ENCODE measurements at places on chromosomes 3 and 15. TPM values are rescaled to one million over a fixed set of nuclear protein-coding genes. Genes with fewer than 3 reads are reported as not detected.

The PLA2G4E gene
- 8.8 TPM for total RNA-seq

The SAMMSON gene
- not detected for total RNA-seq

The CNTN4 gene
- 22.1 TPM for total RNA-seq

The SEMA3F gene
- total RNA-seq, result 78.1 TPM

The CAND2 gene
- total RNA-seq, result 12.5 TPM

The CMTM7 gene
- total RNA-seq, result 11.0 TPM

The ROPN1 gene
- total RNA-seq, result not detected

The GATM gene
- 50.1 TPM for total RNA-seq

The TRIP4 gene
- total RNA-seq, result 22.3 TPM

The MKRN3 gene
- total RNA-seq, result not detected

GRCh38 chr3:142844339-142844977 lies 44.4 kb downstream of the PCOLCE2 start:
- DNase-seq, result no peak

DNA sequence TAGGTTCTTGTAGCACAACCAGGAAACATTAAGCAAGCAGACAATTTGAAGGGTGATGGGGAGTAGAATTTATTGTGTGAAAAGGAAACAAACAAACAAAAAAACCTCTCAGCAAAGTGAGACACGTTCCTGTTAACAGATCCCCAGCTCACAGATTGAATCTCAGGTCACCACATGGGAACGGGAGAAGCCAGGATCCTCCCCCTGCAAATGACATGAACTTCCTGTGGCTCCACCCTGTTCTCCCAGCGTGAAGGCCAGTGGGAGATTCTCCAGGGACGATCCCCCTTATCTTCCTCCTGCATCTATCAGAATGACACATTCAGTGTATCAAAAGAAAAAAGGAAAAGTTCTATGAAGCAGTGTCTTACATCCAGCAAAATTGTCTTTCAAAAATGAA lies 1488.1 kb downstream of the OTOL1 start:
- no peak for DNase-seq

DNA sequence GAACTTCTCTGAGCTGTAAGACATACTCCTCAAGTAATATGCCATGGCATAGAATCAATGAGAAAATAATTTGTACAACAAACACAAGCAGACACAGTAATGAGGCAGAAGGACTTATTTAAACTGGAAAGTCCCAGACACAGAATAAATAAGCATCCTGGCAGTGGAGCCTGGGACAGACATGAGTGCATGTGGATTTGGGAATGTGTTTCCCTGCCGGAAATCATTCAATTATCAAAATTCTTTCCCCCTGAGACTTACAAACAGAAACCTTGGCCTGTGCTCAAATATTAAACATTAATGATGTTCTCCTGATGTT lies 520.1 kb downstream of the ROBO1 start:
- DNase-seq, result no peak

GRCh38 chr3:98901119-98901391 lies 440 bp downstream of the DCBLD2 start:
- no peak for DNase-seq

DNA sequence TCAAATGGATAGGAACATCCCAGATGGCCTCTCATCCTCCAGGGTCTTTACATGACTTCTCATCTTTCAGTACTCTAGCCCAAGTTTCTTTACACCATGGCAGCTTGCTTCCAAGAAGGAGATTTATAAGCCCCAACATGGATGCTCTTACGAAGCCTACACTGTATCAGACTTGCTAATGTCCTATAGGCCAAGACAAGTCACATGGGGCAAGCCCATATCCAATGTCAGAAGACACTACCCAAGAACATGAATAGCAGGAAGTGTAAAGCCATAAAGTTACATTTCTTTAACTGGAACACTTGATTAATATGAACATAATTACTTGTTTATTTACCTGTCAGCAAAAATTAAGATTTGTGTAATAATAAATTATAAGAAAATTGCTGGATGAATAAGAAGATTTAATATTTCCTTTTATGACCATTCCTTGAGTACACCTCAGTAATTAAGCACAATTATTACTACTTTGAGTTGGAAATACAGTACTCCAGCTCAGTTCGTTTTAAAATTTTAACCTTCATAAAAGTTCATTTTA lies 5.1 kb downstream of the SPESP1 start:
- no peak for DNase-seq

- no peak for DNase-seq
Observed at GRCh38 chr3:132290833-132291232, 26.4 kb upstream of the ACP3 start.

- DNase-seq, result no peak
Observed at GRCh38 chr3:9553948-9554513, 409 bp upstream of the LHFPL4 start.

DNA sequence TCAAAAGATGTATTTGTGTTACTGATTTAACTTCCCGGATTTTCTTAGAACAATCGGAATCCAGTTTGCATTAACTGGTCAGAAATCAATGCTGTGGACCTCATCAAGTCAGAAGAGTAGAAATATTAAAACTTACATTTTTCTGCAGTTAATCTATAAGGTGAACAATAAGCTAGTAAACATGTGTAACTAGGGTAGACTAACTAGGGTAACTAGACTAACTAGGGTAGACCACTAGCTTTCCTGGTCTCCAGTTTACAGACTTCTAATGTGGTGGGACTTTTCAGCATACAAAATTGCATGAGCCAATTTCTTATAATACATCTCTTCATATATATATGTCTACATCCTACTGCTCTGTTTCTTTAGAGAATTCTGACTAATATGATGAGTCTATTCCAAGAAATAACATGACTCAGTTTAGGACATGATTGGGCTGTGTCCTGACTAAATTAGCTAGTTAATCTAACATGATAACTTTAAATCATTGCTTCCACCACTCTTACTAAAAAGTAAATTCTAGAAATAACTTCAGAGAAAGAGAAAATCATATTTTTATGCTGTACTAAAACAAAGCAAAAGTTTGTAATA lies 5.3 kb downstream of the PLSCR2 start:
- DNase-seq, result no peak

- DNase-seq, result no peak
Observed at GRCh38 chr3:42755681-42756578, 17.1 kb downstream of the CCDC13 start.

DNA sequence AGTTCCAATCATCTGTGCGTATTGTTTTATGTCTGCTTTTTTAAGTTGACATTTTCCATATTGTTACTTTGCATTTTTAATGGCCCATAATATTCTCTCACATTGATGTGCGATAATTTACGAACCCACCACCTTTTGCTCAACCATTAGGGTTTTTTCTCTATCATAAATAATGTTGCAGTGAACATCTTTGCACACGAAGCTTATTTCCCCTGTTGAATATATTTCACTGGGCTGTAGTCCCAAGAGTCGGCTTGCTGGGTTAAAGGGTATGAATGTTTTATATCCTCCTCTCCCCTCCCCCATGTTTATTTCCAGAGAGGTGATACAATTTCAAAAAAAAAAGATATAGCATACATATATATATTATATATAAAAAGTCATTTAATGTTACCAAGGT lies 272.7 kb upstream of the RGMA start:
- DNase-seq, result no peak

- no peak for DNase-seq
Observed at GRCh38 chr3:16695710-16696109, 90.5 kb upstream of the DAZL start.

DNA sequence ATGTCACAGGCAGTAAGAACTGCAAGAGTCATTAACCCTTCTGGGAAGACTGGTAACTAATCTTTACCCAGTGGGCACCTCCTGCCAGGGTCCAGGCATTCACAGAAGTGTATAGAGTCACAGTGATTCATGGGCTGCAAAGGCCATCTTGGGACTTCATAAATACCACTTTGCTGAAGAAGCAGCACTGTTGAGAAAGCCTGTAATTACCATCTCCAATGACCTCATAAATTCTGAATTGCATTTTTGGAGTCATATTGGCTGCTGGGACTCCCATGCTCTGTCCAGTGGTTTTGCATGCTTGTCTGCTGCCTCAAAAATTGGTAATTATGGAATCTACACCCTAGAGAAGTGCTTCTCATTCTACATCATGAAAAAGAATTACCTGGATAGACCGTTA lies 837.2 kb downstream of the NTRK3 start:
- no peak for DNase-seq

GRCh38 chr3:1330107-1330506 lies 237.3 kb downstream of the CNTN6 start:
- DNase-seq, result no peak

- no peak for DNase-seq
Observed at GRCh38 chr15:56798639-56799038, 65.3 kb upstream of the ZNF280D start.

DNA sequence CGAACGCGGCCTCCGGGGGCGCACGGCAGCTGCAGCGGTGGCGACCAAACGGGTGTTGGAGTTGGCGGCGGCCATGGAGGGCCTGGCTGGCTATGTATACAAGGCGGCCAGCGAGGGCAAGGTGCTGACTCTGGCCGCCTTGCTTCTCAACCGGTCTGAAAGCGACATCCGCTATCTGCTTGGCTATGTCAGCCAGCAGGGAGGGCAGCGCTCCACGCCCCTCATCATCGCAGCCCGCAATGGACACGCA lies 725 bp downstream of the FEM1B start:
- no peak for DNase-seq

- DNase-seq, result no peak
Observed at GRCh38 chr15:65926899-65927298, 57.6 kb downstream of the RAB11A start.

GRCh38 chr3:72990701-72991395 lies 5.8 kb upstream of the PPP4R2 start:
- no peak for DNase-seq

GRCh38 chr3:11335056-11335608 lies 62.9 kb downstream of the ATG7 start:
- DNase-seq, result no peak

DNA sequence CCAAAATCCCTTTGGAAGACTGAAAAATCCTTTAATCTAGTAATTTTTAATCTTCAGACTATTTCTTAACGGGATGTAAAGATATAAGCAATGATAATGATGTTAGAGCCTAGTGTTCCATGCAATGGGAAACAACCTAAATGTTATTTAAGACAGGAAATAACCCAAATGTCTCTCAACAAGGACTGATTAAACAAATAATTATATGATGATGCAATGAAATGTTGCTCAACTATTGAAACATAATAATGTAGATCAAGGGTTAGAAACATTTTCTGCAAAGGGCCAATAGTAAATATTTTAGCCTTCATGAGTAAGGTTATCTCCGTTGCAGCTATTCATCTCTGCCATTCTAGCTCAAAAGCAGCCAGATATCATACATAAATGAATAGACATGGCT lies 275.4 kb downstream of the NEK10 start:
- no peak for DNase-seq

GRCh38 chr3:189567766-189568420 lies 63.3 kb upstream of the TP63 start:
- no peak for DNase-seq

DNA sequence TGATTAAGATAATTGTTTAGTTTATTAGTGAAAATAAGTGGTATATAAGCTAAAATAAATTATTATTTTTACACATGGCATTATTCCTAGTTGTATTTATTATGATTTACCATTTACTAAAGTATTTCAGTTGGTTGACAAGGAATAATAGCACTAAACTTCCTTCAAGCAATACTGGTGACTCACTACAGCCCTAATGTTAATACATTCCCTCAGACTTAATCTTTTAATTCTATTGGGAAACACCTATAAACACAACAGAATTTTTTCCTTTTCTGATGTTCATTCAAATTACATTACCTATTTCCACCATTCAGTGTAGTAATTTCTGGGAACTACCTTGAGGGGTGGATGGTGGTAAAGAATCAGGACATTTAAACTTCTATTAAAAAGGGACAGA lies 264.0 kb downstream of the TIGIT start:
- no peak for DNase-seq

GRCh38 chr3:151205482-151205881 lies 2.5 kb upstream of the GPR171 start:
- no peak for DNase-seq

DNA sequence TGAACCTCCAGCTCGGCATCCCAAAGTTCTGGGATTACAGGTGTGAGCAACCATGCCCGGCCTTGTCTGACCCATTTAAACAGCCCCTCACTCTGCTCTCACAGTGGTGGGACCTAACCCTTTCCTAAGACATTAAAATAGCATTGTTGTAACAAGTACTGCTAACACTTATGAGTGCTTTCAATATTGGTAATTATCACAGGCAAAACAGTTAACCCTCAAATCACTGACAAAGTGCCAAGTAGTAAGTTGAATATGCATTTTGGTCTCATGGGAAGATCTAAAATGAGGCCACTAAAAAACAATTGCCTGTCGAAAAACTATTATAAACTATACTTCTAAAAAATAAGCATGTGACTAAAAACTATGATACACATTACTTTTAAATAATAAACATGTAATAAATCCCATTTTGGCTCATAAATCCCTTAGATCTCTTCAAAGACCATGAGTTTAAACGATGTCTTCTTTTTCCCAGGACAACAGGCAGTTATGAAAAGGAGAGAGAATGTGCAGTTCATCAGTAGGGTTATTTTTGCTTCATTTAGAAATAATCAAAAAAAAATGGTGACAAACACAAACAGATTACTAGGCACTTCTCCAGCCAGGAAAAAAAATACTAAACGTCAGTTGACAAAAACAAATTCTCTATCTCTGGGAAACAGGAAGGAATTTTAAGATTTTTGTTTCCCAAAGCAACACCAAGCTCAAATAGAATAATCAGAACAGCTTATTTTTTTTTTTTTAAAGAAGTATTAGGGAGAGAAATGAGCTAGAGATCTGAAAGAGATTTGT lies 95.4 kb downstream of the RFTN1 start:
- DNase-seq, result no peak

- DNase-seq, result no peak
Observed at GRCh38 chr15:85976986-85977385, 102.7 kb upstream of the AGBL1 start.

DNA sequence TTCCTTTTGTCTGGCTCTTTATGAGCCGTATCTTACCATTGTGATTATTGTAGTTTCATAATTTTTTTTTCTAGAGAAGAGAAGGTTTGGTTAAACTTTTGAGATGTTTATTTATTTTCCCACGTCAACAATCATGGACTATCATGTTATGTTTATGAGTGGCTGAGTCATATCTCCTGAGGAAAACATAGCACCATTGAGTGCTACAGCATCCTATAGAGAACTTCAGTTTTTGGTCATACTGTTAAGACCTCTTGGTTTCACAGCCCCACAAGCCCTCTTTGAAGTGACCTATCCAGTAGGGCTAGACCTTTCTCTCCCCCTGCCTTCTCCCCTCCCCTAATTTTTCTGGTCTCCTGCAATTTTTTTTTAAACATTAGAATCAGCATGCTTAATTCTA lies 20.8 kb downstream of the PIK3CA start:
- no peak for DNase-seq

GRCh38 chr15:74725225-74725774 lies at the start of gene CYP1A1:
CYP1A1 (minus strand) TSS chr15:74725528; CDS start chr15:74723097, 2,431 bp downstream.
- no peak for DNase-seq

DNA sequence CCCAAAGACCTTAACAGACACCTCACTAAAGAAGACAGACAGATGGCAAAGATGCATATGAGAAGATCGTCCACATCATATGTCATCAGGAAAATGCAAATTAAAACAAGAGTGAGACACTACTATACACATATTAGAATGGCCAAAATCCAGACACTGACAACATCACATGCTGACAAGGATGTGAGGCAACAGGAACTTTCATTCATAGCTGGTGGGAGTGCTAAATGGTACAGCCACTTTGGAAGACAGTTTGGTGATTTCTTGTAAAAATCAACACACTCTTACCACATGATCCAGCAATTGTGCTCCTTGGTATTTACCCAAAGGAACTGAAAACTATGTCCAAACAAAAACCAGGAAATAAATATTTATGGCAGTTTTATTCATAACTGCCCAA lies 17.6 kb downstream of the CHDH start:
- DNase-seq, result no peak

Measured in vagina (tissue), 2 donors.